Aorta (tissue), 5 donors: ENCODE measurements at places on chromosomes 5 and 9.

DNA sequence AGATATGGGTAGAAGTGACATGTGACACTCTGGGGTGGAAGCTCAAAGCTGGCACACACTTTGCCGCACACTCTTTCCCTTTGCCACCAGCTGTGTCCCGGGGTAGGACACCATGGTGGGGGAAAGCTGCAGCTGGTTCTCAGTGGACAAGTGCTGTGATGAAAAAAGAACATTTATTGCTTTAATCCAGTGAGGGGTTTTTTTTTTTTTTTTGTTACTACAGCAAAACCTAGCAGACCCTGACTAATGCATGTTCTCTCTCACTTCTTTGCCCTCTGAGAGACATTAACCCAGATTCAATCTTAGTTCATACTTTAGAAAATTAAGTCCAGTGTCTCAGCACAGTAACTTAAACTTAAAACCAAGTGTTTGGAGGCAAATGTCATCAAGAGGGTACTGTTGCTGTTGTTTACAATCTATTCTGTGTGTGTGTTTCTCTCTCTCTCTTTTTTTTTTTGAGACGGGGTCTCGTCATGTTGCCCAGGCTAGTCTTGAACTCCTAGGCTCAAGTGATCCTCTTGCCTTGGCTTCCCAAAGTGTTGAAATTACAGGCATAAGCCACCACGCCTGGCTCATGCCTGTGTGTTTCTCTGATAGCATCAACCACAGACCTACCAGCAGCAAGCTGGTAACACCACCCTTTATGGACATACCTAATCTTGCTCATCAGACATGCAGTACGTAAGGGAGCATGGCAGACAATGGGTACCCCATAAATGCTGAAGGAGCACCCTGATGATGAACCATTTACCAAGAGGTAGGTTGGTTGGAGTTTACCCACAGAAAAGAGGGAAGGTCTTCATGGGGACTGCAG is 84.7 kb upstream of the TBC1D2 start:
- DNase-seq: no peak

DNA sequence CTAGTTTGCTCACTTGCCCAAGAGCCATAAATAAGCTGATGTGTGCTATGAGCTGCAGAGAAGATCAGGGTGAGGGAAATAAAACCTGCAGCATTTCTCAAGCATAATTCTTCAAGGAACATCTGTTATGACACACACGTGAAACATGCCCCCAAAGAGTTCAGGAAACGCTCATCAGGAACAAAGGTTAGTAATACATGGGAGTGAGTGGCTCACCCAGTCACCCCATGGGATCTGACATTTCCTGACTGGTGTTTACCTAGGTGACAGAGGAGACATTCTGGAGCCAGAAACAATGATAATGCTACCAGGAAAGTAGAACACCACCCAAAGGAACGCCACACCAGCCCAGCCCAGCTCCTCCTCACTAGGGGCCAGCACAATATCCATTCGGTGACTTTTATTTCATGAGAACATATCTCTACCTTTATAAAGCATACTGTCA is 66.0 kb downstream of the FRMD3 start:
- DNase-seq: no peak

GRCh38 chr9:5478206-5478605 is 27.9 kb downstream of the CD274 start:
- DNase-seq: no peak

DNA sequence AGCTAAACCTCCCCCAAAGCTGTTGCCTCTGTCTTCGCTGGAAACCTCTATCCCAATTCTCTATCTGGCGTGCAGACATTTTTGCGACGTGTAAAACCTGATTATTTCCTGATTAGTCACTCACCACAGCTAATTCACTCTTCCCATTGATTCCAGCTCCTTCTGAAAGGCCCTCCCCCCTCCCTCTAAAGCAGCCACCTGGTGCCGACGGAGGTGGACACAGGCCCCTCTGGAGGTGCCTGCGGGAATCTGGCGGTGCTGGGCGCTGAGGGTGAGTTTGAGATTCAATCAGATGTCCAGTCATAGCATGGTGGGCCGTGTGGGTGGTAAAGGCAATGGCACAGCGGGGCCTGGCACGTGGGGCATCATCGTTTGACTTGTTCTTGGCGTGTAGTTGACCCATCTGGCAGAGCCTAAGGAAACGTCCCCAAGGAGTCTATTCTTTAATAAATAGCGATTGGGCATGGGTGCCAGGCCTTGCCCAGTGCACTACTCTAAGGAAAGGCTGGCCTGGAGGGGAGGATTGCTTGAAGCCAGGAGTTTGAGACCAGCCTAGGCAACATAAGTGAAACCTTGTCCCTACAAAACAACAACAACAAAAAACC is 271.1 kb upstream of the MVB12B start:
- DNase-seq: no peak

DNA sequence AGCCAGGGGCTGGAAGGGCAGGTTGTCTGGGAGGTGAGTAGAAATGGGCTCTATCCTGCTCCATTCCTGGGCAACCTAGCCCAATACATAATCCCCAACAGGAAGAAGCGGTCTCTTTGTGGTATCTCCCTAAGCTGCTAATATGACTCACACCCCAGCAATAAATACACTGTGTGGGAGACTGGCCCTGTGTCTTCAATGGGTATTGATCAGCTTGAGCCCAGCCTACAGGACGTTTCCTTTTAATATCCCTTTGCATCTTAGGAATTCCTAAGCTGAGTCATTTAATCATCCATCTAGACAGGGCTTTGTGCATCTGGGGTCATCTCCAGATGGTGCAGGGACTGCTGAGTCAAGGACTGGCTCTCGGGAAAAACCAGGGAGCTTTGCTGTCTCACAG is 207.0 kb upstream of the PANK3 start:
- DNase-seq: no peak

- DNase-seq: no peak
Measured at GRCh38 chr9:121675969-121676822, 24.8 kb downstream of the DAB2IP start.

- DNase-seq: no peak
Measured at GRCh38 chr5:163809473-163809872, 304.1 kb downstream of the MAT2B start.
